Parietal lobe (tissue), 2 donors: ENCODE measurements at places on chromosomes 6 and 20. TPM values are rescaled to one million over a fixed set of nuclear protein-coding genes. Genes with fewer than 3 reads are reported as not detected.

The CPNE5 gene
- 15.3 TPM for total RNA-seq

The SULF2 gene
- total RNA-seq, result 21.3 TPM

The ETV7 gene
- total RNA-seq, result not detected

The HLA-DQA2 gene
- total RNA-seq, result not detected

The NQO2 gene
- total RNA-seq, result 12.5 TPM

The DPPA5 gene
- not detected for total RNA-seq

The SRMS gene
- total RNA-seq, result not detected

The RNASET2 gene
- total RNA-seq, result 25.4 TPM
